IPS DF 19.7 (cell line): ENCODE measurements at places on chromosomes 16 and 17.

DNA sequence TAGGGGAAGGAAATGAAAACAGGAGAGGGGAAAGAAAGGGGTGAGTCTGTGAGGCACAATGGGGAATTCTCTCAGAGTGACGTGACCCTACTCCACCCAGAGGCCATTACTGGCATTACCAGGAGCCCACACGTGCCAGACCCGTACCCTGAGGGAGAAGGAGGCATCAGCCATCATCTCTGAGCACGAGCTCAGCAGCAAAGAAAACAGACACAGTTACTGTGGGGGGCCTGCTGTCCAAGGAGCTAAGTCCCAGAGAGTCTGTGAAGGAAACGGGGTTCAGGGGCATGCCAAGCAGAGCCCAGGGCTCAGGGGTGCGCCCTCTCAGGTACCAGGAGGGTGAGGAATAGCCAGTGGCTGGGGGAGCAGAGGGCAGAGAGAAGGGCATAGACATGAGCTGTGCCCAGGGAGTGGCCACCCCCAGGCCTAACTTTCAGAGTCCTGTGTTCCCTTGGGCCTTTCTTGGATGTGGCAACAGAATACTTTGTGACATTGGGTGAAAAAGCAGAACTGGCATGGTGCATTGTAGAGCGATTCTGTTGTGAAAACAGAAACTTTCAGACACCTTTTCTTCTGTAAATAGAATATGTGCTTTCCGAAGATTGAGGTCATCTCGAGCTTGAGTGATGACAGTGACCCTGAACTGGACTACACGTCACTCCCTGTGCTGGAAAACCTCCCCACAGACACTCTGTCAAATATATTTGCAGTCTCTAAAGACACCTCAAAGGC lies 11.3 kb downstream of the TAF1C start:
- DNase-seq = no peak

DNA sequence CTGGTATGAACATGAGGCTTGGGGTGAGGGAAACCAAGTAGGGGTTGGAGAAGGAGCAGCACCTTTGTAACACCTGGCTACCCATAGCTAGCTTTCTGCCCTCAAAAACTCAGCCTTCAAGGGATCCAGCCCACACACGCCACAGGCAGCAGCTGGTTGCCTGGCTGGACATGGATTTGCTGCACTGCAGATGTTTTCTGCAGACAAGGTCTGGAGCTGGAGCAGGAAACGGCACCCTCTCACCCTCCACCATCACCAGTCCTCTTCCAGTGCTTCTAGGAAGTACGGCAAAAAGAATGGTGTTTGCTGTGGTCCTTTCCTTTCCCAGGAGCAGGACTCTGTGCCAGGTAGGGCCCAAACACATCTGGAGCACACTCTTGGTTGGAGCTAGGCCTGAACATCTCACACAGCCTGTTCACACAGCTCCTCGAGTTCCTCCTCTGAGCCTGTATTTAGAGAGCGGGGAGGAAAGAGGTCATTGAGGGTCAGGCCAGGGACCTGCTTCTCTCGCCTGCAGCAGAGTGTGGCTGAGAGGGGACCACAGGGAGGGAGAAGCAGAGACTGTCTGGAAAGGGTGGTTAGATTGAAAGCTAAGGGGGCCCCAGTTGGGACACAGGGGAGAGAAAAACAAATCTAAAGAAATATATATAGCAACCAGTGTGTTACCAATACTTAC lies 2.7 kb upstream of the SUPT4H1 start:
- DNase-seq = no peak

DNA sequence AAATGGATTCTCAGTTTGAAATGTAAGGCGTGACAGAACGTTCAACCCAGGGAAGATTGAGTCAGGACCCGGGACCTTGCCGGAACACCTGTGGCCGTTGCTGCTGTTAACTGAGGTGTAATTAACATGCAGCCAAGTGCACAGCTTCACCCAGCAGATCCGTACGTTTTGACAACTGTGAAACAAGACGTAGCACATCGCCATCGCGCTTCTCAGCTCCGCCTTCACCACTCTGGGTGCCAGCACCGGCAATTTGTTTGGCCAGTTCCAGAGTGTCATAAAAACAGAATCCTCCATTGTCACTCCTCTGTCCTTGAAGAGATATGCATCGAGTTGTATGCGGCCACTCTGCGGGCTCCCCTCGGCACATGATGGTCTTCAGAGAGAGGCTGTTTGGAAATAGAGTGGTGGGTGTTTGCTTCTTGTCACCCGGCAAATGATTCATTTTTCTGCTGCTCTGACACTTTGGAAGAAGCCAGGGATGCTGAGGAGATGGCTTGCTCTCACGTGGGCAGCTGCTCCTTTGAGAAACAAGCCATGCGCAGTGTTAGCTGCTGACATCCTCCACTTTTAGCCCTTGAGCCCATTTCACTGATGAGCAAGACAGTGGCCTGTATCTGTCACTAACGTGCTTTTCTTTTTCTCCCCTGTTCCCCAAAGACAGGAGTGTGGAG lies 22.6 kb downstream of the NAA60 start:
- DNase-seq = no peak

DNA sequence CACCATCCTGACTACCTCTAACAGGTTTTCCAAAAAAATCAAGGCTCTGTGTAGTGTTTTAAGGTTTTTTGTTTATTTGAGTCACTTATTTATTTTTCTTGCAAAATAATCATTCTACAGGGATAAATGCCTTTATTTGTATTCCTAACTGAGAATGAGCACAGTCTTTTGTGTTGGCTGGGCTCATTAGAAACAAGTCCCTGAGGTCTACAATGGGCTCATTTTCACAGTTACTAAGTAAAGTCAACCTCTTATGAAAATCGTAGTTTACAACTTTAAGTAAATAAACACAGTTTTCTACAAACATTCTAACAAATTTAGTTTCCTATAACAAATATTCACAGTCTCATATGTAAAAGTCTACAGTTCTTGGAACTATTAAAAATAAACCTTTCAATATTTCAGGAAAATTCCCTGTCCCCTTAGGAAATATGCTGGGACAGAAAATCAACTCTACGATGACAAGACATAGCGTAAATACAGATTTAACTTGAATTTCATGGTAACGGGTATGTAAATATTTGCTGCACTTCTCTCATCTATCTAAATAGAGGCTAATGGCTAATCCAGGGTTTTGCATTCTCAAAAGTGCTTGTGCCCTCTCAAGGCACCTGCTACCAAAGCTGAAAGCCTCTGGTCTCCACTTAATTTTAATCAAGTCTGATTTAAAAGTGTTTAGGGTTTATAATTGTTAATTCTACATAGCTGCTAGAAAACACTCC lies 31.5 kb upstream of the CDH5 start:
- no peak for DNase-seq

- DNase-seq = no peak
Observed at GRCh38 chr16:7440886-7441400, 108.3 kb downstream of the RBFOX1 start.

DNA sequence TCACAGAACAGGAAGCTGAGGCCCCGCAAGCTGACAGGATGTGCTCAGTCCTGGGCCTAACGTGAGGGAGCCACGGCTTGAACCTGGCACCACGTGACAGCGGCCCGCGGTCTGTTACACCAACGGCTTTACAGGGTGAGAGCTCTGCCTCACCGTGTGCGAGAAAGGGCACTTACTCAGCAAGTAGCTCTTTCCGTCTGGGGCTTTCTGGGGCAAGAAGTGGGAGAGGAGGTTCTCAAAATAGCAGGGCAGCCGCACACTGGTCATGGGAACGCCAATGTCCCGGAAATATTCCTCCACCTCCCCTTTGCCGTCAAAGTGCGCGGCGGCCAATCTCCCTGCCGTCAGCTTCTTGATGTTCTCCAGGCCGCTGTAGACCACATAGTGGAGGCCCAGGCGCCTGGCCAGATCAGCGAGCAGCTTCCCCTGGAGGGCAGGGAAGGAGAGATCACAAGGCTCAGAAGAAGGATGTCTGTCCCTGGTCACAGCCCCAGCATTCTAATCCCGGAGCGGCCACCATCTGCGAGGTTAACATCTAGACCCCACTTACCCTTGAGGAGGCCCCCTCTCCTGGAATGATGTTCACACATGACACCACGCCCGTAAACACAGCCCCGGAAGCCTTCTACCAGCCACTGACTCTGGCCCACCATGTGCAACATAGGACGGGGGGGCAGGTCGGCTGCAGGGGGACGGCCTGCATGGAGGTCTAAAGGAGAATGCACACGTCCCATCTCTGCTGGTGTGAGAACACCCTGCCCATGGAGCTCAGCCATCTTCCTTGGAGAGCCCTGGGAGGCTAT lies 8.2 kb downstream of the NMRAL1 start:
- no peak for DNase-seq

DNA sequence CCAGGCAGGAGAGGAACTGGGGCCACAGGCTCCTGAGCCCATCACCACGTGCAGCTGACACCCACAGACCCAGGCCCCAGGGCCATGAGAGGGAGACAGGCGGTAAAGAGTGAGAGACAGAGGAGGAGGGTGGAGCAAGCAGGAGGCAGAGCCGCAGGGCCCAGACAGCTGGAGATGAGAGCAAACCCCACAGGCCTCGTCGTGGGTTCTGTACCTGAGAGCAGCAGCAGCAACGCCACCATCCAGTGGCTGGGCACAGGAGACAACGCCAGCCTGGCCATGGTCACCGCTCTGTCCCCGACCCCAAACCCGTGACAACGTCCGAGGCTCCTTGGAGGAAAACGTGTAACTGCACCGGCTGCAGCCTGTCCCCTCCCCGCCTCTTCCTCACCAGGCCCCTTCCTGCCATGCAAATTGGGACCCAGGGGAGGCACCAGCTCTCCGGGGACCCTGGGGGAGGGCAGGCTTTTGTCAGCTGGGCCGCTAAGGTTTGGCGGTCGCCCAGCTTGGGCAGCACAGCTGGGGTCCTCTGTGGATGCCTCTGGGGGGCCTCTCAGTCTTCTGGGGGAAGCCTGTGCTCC lies at the start of gene CD79B:
CD79B (minus strand) TSS at position 351 of the 581 bp plus-strand sequence; CDS start at position 281, 70 bp downstream.
- DNase-seq = no peak

DNA sequence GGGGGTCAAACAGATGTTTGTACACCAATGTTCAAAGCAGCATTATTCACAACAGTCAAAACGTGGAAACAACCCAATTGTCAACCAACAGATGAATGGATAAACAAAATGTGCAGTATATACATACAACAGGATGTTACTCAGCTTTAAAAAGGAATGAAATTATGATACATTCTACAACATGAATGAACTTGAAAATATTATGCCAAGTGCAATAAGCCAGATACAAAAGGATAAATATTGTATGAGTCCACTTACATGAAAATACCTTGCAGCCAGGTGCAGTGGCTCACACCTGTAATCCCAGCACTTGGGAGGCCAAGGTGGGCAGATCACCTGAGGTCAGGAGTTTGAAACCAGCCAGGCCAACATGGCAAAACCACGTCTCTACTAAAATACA lies 39.9 kb downstream of the UBE2G1 start:
- DNase-seq = no peak

- no peak for DNase-seq
Observed at GRCh38 chr17:49054342-49055092, 57.3 kb downstream of the IGF2BP1 start.

DNA sequence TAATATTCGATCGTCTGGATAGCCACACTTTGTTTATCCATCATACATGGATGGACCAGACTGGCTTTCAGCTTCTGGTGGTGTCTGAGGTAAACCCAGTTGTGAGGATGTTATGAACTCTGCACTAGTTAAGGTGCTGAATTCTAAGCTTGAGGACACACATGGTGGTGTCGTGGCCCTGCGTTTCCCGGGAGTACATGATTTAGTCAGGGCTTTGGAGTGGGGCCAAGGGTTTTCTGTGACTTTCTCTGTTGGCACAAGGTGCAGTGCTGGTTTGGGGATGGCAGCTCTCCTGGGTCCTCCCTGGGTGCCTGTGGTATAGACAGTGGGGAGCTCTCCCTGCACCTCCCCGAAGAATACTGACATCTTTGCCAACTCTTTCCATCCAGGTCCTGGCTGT lies 116.6 kb downstream of the SPECC1 start:
- DNase-seq = no peak
